ENCODE measurements at places on chromosomes 5 and 9.

DNA sequence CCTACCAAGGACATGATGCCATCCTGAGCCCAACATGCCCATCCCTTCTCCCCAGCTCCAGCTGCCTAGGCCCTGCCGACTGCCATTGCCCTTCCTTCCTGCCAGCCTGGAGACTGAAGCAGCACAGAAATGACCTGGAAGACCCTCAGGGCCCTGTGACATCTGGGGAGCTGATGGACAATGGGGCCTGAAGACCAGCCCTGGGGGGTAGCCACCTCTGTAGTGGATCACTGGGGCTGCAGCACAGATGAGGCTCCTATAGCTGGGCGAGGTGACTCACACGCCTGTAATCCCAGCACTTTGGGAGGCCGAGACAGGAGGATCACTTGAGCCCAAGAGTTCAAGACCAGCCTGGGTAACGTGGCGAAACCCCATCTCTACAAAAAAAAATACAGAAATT, 86.6 kb downstream of the VAV2 start:
- DNase-seq, result no peak

DNA sequence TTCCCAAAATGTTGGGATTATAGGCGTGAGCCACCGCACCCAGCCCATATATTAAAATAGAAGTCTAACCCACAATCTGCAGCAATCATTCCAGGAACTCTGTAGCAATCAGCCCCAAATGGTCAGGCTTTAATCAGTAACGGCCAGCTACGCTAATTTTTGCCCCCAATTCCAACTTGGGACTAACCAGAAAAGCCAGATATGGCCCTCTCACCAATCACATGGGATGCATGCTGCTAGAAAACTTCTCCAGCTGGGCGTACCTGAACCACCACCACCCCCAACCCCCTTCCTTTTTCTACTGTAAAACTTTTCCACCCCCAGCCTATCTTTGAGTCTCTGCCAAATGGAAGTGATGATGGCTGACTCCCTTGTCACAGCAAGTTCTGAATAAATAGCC, 4.1 kb downstream of the SUSD1 start:
- DNase-seq, result no peak

DNA sequence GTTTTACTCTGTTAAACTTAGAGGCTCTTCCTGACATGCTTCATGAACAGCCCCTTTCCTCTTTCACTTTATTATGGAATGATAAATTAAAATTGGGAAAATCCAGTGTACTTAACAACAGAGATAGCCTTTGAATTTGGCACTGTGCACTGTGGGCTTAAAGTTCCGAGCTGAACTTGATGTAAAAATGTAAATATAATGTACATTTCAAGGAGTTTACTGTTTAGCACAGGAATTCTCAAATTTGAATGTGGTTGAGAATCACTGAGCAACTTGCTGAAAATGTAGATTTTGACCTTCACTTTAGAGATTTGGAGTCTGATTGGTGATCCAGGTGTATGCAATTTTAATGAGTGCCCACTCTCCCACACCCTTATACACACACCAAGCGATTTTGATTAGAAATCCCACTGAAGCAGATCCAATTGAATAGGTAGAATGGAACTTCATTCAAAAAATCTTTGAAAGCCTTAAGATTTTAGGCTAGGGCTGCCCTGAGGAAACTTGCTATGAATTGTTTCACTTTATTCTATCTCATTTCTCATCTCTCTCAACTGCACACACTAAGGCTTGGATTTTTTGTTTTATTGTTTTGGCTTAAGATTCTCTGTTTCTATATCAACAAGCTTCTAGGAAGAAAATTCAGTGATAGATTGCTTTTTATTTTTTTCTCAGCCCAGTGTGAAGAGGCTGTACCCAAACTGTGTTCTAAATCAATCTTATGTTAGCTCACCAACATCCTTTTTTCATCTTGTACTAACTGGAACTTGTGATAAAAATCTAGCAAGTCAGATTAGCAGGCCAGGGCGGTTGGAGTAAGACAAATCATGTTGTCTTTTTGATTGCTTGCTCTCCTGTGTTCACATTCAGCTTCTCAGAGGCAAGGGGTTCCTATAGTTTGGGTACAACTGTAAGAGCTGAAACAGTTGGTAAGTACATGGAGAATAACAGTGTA, 22.9 kb downstream of the NUDT12 start:
- no peak for DNase-seq

DNA sequence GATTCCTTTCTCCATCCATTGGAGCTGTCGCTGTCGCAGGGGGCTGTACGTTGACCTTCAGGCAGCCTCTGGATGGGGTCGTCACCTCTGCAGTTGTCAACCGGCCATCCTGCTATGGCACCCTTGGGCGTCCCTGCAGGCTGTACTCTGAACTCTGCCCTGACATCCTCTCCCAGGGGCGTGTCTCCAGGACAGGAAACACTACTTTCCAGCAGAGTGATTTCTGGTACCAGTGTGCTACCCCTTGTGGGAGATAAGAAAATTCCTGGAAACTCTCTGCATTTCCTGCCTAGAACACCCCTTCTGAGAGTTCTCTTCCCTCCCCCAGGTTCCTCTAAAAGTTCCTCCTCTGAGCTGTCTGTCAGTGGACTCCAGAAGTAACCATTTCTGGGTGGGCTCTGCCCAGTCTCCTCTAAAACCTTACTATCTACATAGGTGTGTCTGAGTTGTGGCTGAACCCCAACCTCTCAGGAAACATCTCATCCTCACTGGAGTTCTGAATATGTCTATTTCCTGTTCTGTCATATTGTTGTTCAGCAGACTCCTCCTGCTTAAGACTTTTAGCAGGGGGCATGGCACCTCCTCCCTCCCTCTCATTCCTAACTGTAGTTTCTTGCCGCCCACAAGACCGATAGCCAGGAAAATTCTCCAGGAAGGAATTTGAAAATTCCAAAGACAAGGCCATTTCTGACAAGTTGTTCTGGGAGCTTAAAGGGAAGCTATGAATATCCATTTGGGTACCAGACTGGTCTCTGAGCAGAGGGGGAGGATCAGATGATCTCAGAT, 145.3 kb upstream of the RASEF start:
- DNase-seq, result no peak

All from DMS 273 treated with DMSO at 0.1 percent for 48 hours (cell line).